NCI-H2081 (cell line): ENCODE measurements at places on chromosomes 6 and 20.

GRCh38 chr6:1735239-1735803, 125.6 kb downstream of the FOXC1 start:
- no peak for DNase-seq

GRCh38 chr6:14191761-14192160, 74.2 kb downstream of the CD83 start:
- DNase-seq: no peak

- no peak for DNase-seq
Observed at GRCh38 chr6:149094156-149094555, 223.4 kb upstream of the TAB2 start.

DNA sequence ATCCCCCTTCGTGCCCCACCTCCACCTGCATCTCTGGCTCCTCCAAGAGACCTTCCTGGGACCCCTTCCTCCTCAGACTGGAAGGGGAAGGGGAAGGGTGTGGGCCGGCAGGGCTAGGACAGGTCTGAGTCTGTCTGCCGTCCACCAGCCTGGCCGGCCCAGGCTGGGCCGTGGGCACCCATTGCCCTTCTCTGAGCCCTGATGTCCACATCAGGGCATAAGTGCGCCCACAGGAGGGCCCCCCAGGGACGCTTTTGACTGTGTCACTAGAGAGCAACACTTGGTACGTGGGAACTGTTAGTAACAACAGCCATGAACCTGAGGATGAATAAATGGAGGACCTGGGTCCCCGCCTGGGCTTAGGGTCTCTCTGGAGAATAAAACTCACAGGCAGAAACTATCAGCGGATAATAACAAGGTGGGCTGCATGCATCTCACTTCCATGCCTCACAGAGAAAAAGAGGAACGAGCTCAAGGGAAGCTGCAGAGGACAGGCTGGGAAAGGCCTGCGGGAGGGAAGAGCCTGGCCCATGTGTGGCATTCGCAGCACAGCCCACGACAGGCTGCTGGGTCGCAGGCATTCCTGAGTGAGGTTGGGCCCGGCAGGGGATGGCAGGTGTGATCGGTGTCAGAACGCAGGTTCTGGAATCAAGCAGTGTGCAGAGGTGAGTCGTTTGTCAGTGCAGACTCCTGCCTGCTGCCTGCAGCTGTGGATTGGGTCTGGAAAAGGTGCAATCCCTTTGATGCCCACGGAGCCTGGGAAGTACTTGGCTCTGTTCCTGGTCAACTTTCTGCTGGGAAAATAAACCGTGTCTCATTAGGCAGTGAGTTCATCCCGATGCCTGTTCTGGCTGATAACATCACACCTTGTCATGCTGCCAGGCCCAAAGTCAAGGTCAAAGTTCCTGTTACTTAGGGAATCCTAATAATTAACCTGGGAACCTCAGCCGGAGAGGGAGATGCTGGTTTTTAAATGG, 60.9 kb downstream of the BCAS4 start:
- no peak for DNase-seq

DNA sequence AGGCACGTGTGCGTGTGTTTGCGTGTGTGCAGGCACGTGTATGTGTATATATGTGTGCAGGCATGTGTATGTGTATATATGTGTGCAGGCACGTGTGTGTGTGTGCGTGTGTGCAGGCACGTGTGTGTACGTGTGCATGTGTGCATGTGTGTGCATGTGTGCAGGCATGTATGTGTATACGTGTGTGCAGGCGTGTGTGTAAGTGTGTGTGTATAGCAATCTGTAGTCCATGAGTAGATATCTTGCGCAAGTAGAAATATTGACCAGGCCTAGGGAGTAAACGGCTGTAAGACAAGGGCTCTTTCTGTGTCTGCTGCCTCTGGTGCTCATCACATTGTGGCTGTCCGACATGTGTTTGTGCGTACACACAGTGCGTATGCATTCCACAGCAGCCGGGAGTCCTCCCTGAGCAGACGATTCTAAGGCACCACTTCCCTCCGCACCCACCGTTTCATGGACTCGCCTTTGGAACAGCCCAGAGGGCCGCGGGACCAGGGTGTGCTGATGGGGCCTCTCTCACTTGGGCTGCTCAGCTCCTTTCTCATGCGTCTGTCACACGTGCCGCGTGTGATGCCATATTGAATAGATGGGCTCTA, 167.6 kb downstream of the ERMARD start:
- no peak for DNase-seq

DNA sequence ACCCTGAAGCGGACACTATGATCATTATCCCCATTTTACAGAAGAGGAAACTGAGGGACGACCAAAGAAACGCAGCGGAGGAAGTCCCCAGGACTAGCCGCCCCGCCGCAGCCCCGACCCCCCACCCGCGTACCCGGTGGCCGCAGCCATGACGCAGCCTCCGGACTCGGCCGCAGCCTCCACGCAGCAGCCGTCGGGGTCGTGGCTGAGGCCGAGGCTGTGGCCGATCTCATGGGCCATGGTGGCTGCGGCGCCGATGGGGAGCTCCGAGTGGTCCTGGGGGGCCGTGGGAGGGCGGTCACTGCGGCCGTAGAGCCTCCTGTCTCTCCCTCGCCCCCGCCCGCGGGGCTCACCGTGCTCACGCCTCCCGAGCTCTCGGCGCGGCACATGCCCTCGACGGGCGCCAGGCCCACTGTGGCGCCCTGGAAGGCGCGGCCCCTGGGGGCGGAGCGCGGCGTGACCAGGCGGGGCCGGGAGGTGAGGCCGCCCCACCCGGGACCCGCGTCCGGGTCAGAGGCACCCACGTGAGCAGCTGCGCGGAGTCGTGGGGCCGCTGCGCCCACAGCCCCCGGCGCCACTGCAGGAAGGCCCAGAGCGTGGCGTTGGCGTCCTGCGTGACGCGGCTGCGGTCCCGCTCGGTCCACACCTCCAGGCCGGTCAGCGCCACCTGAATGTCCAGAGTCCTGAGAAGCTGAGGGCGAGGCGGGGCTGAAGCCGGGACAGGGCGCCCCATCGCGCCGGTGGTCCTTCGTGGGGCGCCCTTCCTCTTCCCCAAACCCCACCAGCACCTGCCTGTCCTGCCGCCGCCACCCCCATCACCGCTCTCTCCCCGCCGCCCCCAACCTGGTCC, 8.4 kb downstream of the ADAM33 start:
- no peak for DNase-seq

GRCh38 chr20:15220778-15221565, 883.6 kb upstream of the FLRT3 start:
- no peak for DNase-seq

DNA sequence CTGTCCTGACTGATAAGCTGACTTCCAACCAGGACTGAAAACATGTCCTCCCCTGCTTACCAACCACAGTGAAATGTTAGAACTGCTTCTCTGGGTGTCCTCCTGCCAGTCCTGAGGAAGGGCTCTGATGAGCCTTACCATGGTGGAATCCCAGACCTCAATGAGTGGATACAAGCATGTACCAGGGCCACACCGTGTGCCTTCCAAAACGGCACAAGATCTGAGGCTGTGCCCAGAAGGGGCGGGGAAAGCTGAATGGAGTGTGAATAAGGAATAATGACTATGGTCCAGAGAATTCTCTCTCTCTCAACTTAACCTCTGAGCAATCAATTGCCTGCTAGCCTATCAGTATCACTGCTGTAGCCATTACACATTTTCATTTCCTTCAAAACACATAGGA, 51.7 kb downstream of the PDE10A start:
- DNase-seq: no peak

- no peak for DNase-seq
Observed at GRCh38 chr6:4186385-4186784, 51.0 kb upstream of the ECI2 start.

DNA sequence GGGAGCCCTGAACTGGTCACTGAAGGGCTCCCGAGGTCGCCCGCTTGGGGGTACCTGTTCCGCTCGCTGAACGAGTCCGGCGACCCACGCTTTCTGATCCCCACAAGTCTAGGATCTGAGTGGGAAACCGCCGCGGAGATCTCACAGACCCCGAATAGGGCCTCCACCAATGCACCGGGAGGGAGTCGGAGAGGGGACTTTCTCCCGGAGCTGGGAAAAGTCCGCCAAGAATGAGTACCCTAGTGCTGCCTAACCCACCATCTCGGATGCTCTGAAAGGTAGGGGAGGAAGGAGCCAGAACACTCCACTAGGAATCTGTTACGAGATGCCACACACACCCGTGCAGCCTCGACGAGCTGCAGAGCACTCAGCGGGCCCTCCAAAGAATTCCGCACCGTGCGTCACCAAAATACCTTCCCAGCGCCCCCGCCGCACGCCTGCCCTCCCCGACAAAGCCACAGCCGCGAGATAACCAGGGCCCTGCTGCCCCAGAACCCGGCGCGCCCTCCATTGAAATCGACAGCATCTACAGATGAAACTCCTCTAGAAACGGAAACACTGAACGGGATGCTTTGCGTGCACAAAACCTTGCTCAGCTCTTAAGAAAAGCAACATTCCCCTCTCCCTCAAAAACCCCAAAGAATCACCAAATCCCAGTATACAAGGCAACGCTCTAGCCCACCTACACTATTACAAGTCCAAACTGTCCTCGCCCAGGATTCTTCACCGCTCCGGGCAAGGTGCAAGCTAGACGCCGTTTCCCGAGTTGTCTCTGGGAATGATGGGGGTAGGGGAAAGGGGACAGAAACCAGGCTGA, 686 bp downstream of the COL12A1 start:
- no peak for DNase-seq

GRCh38 chr6:137171824-137172733, 1.4 kb downstream of the IL22RA2 start:
- DNase-seq: no peak

DNA sequence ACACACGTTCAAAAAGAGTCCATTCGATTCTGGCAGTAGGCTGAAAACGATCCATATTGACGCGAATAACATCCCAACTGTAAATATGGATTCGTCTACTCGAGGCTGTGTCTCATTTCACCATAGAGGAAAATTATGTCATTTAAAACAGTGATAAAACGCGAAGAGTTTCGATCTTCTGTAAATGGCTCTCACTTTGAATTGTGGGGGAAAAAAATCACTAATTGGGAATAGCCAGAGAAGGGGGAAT, 845 bp upstream of the MARCKS start:
- no peak for DNase-seq

- no peak for DNase-seq
Observed at GRCh38 chr20:39795401-39796272, 833.5 kb downstream of the DHX35 start.

DNA sequence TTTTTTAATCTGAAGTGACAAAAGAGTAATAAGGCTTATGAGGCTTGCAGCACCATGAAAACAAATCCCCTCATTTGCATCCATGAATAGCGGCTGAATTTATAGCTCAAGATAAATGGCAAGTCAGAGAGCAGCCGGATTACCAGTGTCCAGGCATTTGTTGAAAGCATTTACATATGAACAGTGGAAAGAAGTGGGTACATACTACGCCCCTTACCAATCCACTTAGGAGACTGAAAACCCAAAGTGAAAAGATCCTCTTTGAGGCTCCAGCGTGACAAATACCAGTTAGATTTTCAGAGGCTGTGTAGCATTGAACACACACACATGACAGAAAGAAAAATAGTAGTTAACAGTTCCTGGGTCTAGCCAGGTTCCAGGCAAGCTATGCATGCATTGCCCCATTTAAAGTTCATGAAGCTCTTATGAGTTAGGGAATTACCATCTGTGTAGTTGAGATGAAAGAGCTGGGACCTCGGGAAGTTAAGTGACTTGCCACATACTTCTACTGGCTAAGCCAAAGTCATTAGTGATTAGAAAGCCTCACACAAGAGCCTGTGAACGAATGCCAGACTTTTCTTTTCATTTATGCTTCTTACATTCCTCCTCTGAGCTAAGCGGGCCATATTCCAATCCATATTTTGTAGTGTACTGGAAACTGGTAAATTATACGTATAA, 28.3 kb upstream of the NHSL1 start:
- DNase-seq: no peak

DNA sequence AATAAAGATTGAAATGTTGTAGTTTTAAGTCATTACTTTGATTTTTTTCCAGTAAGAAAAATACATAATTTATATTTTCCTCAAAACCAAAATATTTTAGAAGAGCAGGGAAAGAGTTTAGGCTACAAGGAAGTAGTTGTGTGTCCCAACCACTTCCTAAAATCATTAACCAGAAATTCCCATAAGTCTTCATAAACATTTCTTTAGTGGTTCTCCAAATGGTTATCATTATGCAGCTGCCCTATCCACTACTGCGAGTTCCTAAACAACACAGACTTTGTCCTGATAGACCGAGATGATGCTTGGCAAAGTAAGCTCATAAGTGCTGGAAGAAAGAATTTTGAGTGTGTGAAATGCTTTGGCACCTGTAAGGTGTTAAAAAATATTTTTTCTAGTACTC, 93.6 kb downstream of the ARMC2 start:
- no peak for DNase-seq

DNA sequence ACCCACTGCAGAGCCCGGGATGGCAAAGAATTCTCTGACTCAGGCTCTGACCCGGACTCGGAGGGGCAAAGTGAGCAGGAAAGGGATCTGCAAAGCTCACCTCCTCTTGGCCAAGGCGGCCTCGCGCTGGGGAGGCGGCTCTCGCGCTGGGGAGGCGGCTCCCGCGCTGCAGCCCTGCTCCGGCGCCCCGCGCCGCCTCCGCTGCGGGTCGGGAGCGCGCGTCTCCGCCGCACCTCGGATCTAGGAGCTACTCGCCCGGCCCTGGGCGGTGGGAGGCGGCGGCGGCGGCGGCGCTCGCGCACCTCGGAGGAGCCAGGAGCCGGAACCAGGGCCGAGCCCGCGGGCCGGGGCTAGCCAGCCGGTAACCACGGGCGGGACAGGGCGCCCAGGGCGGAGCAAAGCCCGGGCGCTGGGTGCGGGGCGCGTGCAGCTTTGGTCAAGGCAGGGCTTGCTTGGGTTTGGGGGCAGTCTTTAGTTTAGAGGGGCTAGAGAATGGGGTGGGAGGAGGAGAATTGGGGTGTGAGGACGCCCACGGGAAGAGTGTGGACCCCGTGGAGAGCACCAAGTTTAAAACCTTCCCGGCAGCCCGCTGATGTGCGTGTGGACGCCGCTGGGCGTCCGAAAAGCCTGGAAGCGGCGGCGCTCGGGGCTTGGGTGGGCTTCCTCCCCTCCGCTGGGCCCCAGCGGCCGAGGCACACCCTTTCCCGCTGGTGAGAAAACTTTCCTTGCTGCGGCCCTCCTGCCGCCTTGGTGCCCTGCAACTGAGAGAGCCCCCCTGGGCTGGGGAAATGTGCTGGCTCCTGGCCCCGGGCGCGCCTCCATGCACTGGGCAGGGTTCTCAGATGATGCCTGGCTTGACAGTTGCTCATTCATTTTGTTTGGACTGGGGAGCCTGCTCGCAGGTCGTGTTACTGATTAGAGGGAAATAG, at the start of gene MRAP2:
Gene MRAP2, plus strand, starts transcription at position 250 of the 929 bp plus-strand sequence. CDS start 21,547 bp downstream, outside the sequence.
- DNase-seq: peak; percentile 19

DNA sequence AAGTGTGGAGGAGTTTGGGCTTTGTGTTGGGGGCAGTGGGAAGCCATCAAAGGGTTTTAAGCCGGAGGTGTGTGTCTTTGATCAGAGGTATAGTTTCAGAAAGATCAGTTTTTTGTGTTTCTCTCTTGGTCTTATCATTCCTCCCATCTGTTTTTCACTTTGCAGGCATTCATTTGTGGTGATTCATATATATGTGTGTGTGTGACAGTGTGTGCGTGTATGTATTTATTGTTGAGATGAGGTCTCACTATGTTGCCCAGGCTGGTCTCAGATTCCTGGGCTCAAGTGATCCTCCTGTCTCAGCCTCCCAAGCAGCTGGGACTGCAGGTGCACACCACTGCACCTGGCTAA, 11.1 kb upstream of the SERINC3 start:
- no peak for DNase-seq

GRCh38 chr6:133891149-133891926, 2.4 kb downstream of the TCF21 start:
- DNase-seq: peak; percentile 36

- no peak for DNase-seq
Observed at GRCh38 chr6:163960128-163960527, 545.6 kb downstream of the QKI start.
